Vagina (tissue), 2 donors: ENCODE measurements at places on chromosomes 4 and X.

- no peak for DNase-seq
These were observed 9.5 kb downstream of the WDR44 start for GRCh38 chrX:118355225-118355920.

- no peak for DNase-seq
These were observed 80.9 kb upstream of the MSANTD1 start for GRCh38 chr4:3168029-3168428.

DNA sequence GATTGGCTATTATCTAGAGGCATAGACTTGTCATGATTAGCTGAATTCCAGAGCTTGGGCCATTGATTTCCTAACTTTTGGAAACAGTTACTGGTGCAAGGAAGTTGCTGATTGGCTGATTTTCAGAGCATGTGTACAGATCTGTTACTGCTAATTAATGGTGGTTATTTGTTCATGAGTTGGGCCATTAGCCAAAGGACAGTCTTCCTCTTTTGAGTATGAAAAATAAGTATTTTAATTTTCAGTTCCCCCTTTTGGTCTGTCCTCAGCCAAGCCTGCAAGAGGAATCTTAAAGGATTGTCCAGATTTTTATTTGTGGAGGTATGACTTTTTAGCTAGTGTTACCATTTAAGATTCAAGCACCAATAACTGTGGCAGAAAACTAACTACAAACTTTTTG lies 7.0 kb upstream of the DSPP start:
- no peak for DNase-seq

- DNase-seq, result no peak
These were observed 344.3 kb downstream of the BCOR start for GRCh38 chrX:39753293-39753996.

GRCh38 chr4:95563638-95564337 lies 15.0 kb upstream of the UNC5C start:
- no peak for DNase-seq

DNA sequence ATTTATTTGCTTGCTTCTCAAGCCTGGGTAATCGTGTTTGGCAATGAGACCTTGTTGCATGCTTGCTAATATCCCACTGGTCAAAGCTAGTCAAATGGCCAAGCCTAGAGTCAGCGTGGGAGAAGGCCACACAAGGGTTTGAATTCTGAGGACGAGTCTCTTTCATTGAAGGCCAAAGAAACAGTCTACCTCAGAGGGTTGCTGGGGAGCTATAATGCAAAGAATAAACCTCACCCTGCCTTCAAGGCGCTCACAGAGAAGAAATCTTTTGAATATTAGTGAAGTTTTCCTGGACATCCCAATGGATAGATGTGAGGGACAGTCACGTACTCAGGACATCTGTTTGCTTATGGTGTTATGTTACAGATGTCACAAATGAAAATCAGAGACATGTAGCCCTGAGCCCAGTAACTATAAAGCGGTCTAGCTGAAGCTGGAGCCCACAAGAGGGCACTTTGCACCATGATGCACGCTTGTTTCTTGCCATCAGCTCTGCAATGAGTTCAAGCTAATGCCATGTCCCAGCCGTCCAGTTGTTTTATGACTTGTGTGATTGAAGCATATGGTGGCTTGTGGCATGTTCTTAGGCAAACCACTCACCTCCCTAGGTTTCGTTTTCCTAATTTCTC lies 1.1 kb upstream of the TLR3 start:
- no peak for DNase-seq

DNA sequence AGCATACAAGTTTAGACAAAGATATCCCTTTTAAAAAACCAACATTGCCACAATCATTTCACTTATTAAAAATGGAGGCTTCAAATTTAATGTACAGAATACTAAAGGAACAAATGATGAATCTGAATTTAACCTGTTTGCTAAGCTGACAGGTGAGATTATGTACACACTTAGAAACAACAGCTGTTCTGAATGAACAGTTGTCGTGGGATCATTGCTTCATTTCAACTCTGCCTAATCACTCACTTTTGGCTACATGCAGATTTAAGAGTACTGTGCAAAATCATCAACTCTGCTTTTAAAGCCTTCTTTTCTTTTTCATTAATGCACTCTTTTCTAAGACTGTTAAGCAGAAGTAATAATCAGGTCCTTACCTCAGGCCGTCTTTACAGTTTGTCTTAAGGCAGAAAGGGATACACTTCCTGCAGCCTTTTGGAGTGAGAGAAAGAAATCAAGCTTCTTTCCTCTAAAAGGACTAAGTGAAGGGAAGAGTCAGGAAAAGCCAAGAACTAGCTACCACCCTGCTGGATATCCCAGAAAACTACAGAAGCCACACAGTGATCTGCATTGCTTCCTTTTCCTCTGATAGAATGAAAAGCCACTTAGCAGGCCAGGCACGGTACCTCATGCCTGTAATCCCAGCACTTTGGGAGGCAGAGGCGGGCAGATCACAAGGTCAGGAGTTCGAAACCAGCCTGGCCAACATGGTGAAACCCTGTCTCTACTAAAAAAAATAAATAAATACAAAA lies 54.7 kb upstream of the NPNT start:
- DNase-seq, result no peak

DNA sequence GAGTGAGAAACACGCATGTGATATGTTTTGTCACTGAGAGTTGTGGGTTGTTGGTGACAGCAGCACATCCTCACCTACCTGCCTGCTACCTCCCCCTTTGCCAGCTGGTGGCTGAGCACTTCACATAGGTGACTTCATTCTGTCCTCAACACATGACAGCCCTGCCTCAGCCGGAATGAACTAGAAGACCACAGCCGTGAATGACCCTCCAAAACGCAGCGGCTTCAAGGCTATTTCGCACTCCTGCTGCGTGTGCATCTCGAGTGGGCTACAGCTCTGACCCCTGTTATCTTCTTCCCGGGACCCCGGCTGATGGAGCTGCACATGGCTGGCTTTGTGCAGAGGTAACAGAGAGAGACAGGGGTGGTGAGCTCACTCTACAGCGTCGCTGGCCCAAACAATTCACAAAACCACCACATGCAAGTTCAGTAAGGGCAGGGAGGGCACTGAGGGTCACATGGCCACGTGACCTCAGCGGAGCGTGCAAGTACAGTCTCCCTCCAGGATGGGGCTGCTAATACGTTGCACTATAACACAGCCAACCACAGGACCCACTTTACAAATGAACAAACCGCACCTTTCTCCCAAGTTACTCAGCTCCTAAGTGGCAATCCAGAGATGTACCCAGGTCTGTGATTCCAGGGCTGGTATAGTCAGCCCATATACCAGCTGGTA lies 6.3 kb upstream of the PPP2R2C start:
- peak; percentile 84 for DNase-seq

DNA sequence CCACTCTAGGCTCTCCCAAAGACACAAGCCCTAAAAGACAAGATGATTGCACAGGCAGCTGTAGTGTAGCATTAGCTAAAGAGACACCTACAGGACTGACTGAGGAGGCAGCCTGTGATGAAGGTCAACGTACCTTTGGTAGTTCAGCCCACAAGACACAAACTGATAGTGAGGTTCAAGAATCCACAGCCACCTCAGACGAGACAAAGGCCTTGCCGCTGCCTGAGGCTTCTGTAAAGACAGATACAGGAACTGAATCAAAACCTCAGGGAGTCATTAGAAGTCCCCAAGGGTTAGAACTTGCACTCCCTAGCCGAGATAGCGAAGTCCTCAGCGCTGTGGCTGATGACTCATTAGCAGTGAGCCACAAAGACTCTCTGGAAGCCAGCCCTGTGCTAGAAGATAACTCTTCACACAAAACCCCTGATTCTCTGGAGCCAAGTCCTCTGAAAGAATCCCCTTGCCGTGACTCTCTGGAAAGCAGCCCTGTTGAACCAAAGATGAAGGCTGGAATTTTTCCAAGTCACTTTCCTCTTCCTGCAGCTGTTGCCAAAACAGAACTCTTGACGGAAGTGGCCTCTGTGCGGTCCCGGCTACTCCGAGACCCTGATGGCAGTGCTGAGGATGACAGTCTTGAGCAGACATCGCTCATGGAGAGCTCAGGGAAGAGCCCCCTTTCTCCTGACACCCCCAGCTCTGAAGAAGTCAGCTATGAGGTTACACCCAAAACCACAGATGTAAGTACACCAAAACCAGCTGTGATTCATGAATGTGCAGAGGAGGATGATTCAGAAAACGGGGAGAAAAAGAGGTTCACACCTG lies 306.3 kb downstream of the ANK2 start:
- no peak for DNase-seq

- no peak for DNase-seq
These were observed 17.1 kb downstream of the USP46 start for GRCh38 chr4:52641854-52642563.

- DNase-seq, result no peak
These were observed 51.9 kb upstream of the LAS1L start for GRCh38 chrX:65586491-65586890.

- no peak for DNase-seq
These were observed 125.7 kb upstream of the GABRG1 start for GRCh38 chr4:46249516-46249915.
